Right hindlimb (tissue), 1 donor: ENCODE measurements at places on chromosomes 11 and 22.
A peak's percentile ranks its signal among the peaks of the same experiment; 100 is the strongest.

GRCh38 chr11:93512073-93512475 lies 31.1 kb downstream of the SMCO4 start:
- no peak for DNase-seq

DNA sequence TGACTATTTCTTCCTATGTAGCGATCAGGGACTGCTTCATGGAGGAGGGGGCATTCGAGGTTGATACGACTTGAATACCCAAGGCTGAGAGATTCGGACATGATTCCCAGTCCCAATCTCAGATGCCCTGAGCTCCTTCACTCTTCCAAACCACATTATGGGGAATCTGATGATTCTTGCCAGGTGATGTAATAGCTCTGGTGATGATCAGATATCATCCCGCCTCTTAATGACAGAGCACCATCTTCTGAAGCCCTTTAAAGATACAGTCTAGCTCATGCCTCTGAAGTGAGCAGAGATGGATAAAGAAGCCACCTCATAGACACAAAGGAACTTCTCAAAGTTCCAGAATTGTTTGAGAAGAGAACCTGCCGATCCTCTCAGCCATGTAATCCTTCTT lies 8.9 kb upstream of the CLMP start:
- DNase-seq, result no peak

- DNase-seq, result no peak
Observed at GRCh38 chr11:73995247-73995646, 12.6 kb upstream of the UCP2 start.

DNA sequence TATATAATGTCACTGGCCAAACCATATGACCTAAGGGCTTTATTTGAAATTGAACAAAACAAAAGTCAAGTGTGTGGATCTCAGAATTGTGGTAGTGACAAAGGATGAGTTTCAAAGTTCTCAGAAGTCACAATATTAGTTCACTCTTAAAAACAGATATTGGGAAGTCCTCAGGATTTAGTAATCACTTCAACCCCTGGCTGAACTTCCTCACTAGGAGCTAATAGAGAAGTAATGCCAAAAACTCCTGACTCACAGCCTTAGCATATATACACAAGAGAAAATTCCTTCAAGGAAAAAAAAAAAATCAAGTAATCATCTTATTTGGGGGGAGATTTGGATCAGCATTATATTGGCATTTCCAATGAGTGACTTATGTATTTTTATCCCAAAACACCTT lies 75.6 kb upstream of the APOA1 start:
- DNase-seq, result no peak

DNA sequence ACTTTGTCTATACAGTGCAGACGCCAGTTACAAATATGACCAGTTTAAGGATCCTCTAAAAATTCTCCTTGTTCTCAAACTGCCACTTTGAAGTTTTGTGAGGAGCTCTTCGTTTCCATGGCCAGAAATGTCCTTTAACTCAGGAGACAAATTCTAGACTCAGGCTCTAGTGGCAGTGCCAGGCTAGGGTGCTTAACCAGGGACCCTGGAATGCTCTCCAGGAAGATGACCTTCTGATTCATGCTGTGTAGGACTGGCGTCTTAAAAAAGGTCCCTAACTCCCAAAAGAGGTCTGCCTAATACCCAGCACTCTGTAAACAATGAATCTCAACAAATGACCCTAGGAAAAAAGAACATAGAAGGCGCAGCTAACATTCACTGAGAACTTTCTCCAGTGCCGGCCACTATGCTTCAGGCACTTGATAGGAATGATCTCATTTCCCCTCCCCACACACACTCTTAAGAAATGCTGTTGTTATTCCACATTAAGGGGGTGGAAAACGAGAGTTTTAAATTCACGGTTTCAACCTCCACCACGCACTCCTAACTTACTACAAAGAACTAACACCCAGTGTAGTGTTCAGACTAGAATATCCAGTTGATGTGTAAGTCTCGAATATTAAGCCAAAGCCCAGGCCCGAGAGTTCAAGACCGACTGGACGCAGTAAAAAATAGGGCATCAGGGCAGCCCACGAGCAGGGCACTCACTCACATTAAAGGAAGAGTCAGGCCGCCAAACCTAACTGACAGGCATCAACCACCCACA lies 747 bp downstream of the NXF1 start:
- DNase-seq, result no peak

DNA sequence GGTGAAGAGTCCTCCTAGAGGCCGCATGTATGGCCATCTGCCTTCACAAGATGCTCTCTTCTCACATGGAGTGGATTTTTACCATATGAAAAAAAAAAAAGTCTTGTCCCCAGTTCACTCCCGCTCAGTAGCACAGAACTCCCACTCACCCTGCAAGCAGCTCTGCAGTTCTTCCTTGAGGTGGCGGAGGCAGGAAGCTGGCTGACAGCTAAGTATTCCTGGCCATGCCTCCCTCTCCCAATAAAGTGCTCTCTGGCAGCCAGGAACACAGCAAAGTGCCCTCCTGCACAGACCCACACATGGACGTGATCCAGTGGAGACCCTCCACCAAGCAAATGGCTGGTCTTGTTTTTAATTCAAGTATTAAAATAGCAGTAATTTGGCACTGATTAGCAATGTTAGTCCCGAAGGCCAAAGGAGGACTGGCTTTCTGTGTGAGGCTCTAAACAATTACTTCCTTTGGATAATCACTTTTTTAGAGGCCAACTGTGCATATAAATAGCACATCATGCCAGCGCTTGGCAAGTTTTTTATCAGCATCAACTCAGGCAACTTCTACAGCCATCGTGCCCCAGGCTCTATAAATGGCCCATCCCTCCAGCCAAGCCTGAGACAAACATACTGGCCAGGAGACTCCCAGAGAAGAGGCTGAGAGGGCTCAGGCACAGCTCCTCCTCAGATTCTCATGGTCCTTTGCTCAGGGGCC lies 413.6 kb downstream of the OPCML start:
- no peak for DNase-seq

DNA sequence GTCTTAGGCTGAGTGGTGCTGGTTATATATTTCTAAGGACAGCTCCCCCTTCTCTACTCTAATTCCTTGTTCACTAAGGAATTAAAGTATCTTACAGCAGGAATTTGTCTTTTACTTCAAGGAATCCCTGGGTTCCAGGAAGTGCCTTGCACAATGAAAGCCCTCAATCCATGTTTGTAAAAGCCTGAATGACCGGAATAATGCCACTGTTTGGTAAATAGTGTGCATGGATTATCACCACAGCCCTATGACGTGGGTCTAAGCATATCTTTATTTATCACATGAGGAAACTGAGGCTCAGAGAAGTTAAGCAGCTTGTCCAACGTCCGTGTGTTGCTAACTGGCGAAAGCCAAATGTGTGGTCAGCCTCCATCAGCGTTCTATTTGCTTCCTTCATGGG lies 135.7 kb upstream of the NAV2 start:
- DNase-seq, result no peak

DNA sequence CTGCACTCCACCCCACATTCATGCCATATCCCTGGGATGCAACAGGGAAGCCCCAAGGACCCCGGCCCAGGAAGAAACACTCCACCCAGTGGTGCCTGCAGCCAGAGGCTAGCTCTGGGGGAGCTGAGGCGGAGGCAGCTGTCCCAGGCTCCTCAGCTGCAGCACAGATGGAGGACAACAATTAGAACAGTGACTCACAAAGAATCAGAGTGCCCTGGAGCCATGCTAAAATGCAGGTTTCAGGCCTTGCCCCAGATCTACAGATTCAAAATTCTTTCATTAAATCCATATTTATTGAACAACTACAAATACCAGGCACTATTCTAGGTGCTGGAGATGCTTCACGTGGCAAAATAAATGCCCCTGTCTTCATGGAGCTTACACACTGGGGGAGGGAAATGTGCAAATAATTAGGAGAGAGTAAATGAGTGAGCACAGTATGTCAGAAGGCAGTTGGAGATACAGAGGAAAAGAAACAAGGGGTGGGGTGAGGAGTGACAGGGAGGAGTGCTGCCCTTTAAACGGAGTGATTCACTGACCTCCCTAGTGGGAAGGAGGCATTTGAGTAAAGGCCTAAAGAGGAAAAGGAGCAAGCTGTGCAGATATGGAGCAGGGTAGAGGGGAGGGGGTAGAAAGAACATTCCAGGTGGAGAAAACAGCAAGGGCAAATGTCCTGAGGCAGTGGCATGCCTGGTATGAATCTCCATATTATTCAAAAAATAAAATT lies 73.3 kb upstream of the CSNK2A3 start:
- DNase-seq, result no peak

DNA sequence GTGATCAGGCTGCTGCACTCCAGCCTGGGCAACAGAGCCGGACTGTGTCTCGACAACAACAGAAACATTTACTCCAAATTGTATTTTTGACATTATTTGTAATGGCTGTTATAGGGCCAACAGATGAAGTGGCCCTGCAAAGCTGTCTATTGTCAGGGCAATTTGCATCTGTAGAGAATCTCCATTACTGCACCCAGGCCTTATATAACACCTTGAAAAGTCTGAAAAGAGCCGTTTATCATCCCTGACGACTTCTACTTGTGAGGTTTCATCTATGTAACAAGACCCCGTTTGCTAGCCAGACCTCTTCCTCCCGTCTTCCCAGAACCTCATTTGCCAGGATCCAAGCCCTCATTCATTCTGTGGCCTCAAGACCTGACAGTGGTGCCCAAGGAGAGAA lies 9.1 kb upstream of the CTTN start:
- DNase-seq, result no peak

GRCh38 chr11:96075532-96075959 lies 151.6 kb upstream of the MTMR2 start:
- DNase-seq, result no peak

- peak; percentile 69 for DNase-seq
Observed at GRCh38 chr11:73321604-73322381, 13.7 kb downstream of the ARHGEF17 start.

GRCh38 chr22:36816339-36816635 lies 548 bp downstream of the PVALB start:
- no peak for DNase-seq

GRCh38 chr22:29300467-29300806 lies 6.0 kb upstream of the GAS2L1 start:
- DNase-seq, result no peak

- DNase-seq, result no peak
Observed at GRCh38 chr11:76577226-76577920, 93.2 kb downstream of the LRRC32 start.

DNA sequence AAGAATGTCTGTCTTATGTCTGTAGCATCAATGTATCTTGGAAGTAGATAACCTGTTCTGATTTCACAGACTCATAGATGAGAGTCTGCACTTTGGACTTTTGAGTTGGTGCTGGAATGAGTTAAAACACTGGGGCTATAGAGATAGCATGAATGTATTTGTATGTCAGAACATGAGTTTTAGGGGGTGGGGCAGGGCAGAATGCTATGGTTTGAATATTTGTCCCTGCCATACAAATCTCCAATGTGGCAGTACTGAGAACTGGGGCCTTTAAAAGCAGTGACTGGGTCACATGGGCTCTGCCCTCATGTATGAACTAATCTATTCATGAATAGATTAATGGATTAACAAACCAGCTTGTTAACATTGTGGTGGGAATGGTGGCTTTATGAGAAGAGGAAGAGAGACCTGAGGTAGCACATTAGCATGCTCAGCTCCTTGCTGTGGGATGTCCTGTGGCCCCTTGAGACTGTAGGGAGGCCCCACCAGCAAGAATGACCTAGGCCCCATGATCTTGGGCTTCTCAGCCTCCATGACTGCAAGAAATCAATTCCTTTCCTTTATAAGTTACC lies 15.5 kb upstream of the OR52K1 start:
- no peak for DNase-seq

- no peak for DNase-seq
Observed at GRCh38 chr11:13944016-13944415, 18.5 kb upstream of the SPON1 start.

DNA sequence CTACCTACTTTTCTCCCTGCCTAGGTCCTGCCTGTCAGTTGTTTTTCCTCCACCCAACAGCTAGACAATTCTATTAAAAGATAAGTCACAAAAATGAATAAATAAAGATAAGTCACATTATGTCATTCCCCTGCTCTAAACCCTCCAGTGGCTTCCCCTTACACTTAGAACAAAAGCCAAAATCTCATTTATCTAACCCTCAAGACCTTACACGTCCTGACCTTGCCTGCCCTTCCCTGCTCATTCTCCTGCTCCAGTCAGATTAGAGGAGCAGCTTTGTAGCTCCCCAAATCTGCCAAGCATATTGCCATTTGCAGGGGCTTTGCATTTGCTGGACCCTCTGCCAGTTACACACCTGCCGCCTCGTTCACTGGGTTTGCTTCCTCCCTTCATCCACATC lies 16.7 kb downstream of the KREMEN1 start:
- no peak for DNase-seq

GRCh38 chr11:126538071-126538470 lies 182.6 kb downstream of the ST3GAL4 start:
- no peak for DNase-seq

DNA sequence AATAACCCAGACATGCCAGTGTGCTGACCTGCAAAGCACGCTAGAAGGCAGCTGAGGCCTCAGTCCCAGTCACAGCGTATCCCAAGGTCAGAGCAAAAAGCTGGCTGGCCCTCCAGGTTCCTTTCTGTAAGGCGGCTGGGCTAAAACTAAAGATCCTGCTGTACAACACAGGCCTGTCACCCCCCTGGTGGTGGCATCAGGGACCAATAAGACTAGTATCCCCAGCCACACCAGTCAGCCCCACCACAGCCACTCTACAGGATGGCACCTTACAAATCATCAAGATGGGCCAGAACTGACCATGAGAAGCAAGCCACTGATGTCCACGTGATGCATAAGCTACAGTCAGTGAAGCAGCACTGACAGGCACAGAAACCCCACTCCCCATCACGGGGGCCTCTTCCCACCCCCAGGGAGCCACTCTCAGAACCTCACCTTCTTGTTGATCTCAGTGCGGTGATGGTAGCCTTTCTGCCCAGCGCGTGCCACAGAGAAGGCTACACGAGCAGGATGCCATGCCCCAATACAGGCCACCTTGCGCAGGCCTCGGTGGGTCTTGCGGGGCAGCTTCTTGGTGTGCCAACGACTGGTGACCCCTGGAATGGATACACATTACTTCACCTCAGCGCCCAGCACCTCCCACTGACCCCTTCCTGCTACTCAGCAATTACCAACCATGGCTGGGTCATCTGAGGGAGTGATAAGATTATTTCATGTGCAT lies 5.0 kb downstream of the RPL3 start:
- no peak for DNase-seq

GRCh38 chr11:83678831-83679584 lies 392.8 kb upstream of the CCDC90B start:
- DNase-seq, result no peak

DNA sequence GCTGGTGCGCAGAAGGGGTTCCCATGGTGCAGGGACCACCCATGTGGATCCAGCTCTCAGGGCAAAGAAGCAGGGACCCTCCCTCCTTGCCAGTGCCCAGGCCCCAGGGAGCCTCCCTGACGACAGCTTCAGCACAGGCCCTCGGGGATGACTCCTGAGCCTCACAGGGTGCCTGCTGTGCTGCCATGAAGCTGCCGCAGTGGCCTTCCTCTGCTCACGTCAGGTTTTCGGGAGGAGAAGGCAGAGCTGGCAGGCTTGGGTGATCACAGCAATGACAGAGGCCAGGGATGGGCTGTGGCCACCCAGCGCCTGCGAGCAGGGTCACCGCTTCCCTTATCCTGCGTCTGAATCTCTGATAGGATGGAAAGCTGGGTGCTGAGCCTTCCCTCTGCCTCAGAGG lies 276.2 kb downstream of the BRD1 start:
- no peak for DNase-seq
